T-helper 22 cell (primary cell): ENCODE measurements at places on chromosomes 3 and 15.

DNA sequence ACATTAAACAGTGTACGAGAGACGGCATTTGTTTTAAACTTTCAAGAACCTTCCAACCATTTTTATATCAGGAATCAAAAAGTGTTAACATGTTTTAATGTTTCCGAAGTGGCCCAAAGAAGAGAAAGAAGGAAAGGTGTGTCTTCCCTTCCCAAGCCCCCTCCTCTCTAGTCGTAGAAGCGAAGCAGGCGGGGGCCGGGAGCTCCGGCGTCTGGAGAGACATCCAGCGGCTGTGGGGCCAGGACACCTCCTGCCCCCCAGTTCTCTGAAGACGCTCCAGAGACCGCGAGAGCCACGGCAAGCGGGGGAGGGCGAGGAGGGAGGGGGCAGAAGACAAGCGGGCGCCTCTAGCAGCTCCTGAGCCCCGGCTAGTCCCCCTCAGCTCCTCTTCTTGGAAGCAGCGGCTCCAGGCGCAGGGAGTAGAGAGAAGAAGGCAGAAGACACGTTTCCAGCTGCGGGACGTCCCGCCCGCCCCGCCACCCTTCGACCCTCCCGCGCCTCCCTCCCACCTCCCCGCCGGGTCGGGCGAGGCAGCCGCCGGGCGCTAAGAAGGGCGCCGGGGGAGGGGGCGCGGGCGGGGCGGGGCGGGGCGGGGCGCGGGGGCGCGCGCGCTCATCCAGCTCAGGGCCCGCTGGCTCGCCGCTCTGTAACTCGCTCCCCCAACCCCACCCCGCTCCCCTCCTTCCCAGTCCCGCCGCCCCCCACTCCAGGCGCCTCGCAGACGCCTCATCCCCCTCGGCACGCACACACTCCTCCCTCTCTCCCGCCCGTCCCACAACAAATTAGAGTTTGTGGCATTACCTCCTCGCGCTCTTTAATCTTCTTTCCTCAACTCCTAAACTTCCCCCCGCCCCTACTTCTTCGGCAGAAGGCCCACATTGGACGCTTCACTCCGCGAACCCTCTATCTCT, at the start of gene ZBTB20:
TSS of gene ZBTB20 (minus strand) at position 871 of the 911 bp plus-strand sequence.
- peak; percentile 54 for DNase-seq

GRCh38 chr3:52432225-52432624, 12.7 kb downstream of the SEMA3G start:
- DNase-seq = no peak

GRCh38 chr3:161700998-161701397, 204.4 kb downstream of the OTOL1 start:
- no peak for DNase-seq

DNA sequence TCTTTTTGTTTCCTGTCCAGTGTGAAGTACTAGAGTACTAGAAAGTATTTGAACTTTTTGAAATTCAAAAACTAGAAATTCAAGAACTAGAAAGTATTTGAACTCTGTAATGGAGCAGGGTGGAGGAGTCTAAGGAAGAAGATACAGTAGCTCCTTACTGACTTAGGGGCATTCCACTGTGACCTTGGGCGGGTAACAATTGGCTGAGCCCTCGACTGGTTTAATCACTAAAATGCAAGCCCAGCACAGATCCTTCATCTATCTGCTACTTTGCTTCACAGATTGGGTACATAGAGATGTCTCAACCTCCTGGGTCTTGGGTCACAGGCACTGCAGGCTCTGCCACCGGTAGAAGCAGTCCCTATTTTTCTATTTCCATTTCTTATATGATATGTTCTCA, 462.1 kb upstream of the AGTR1 start:
- no peak for DNase-seq

DNA sequence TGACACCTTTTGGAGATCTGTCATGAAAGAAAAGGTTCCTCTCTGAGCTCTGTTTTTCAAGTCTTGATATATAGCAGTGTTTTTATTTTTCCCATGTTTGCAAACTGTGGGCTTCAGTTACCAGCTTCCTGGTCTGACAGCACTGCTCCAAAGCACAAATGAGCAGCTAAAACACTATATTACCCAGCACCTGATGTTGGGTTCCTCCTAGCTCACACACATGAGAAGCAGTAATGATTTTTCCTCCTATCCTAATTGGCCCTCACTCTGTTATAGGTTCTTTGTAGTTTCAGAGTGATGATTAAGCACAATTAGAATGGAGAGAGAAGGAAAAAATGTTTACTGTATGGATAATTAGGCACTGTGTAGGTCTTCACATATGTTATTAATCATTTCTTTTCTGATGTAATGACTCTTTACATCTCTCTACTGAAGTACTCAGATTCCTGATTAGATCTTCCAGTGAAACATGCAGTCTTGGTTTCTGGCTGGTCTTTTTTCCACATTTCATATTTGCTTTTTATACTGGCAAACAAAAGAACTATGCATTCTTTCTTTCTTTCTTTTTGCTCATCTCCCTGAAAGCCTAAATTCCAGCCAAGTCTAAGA, 939.7 kb downstream of the NSUN3 start:
- no peak for DNase-seq

- DNase-seq = no peak
Observed at GRCh38 chr3:130529486-130530215, 12.7 kb downstream of the COL6A6 start.

- no peak for DNase-seq
Observed at GRCh38 chr3:146189519-146190173, 28.7 kb upstream of the PLOD2 start.

DNA sequence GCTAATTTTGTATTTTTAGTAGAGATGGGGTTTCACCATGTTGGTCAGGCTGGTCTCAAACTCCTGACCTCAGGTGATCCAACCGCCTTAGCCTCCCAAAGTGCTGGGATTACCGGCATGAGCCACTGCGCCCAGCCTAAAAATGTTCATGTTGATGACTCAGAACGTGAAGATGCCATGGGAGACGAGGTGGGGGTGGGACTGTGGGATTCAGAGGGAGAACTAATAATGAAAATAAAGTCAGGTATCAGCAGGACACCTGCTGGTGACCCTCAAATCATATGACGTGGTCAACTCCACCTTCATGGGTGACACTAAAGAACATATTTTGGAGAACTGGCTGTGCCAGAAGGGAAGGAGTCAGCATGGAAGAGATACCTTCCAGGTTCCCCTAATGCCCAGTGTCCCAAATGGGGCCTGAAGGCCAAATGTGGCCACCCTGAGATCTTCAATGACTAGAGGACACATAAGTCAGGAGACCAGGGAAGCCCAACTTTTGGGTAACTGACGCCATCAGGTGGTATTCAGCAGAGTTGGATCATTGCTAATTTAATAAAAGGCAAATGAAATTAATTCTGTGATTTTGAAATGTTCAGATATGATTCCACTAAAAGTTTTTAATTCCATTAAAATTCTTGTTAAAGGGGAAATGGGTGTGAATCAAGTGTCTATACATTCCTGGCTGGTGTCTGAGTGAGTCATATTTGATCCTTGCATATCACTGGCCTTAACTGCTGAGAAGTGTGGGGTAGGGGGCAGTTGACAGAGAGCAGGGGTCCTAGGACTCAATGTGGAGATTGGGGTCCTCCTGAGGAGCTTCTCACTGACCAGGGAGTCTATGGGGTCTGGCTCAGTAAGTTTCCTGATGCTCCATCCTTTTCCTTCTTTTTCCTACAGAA, 88.6 kb upstream of the GSK3B start:
- no peak for DNase-seq

GRCh38 chr15:80183886-80184285, 31.1 kb downstream of the FAH start:
- DNase-seq = no peak

DNA sequence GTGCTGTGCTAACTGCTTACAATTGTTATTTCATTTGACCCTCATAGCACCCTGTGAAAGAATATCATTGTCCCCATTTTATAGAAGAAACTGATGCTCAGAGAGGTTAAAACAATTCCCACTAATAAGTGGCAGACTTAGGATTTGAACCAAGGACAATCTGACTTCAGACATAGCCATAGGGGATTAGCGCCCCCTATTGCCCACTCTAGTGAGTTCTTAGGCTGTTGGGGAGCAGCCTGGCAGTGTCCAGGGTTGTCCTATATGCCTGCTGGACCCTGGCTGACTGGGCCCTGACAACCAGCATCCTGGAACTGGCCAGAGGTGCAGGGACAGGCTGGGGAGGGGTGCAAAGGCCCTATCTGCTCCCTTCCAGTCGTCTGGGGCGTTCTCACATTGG, 15.4 kb downstream of the DPH3 start:
- DNase-seq = no peak

GRCh38 chr3:139263798-139264197, 80.0 kb upstream of the MRPS22 start:
- DNase-seq = no peak

- no peak for DNase-seq
Observed at GRCh38 chr15:55649058-55649423, 60.9 kb upstream of the PYGO1 start.

DNA sequence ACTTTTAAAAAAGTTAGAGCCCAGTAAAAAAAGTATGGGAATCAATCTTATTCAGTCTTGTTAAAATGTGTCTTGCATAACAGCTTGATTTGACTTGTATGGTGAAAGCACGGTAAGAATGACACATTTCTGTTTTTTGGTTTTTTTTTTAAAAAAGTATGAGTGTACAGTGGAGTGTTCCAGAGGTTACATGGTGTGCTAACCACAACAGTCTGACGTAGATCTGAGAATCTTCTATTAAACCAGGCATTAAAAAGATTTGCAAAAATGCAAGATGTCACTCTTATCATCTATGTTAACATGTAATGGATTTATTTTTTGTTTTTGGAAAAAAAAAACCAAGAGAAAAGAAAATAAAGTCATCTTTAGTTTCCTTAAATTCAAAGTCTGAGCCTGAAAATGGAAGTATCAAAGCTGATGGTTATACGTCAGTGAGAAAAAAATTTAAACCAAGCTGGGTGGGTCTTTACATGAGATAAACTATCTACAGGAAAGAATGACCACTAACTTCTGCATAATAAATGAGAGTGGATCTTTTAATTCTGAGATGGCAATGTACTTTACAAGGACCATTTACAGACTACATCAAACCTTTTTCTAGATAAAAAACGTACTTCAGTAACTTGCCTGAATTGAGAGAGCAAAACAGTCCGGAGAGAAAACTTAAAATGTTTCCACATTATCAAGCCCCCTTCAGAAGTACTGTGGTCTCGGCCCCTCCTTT, 1.6 kb downstream of the GABPB1 start:
- peak; percentile 20 for DNase-seq

DNA sequence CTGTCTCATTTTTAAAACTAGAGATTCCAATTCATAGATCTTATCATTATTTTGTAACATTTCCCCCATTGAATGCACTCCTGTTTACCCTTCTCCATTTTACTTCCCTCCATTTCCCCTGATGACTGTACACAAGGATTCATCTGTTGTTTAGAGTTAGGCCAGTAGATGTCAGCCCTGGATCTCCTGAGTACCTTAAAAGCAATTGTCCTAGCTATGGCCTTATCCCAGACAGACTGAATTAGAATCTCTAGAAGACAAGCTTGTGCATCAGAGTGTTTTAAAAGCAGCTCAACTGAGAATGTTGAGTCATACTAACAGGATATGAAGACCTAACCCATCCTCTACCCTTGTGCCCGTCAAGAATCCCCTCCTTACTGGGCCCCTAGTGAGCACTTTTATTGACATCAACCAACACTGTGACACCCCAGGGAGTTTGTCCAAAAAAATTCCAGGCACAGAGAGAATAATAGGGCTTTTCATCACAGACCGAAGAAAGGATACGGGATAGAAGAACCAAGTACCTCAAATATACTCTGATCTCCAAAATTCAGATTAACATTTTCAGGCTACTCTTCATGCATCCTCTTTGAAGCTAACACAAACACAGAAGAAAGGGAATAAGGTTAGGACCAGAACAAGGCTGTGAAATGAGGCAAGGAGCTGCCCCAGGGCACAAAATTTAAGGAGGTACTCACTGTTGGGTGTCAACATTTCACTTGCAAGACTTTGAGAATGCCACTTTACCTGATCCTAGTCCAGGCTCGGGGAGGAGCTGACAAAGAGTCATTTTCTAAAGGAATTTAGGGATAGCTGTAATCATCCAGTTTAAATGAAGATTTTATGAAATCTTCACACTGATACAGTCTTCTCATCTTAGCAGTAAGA, 17.1 kb downstream of the ZBED2 start:
- no peak for DNase-seq

GRCh38 chr3:72042397-72043203, 257.7 kb upstream of the PROK2 start:
- DNase-seq = no peak

DNA sequence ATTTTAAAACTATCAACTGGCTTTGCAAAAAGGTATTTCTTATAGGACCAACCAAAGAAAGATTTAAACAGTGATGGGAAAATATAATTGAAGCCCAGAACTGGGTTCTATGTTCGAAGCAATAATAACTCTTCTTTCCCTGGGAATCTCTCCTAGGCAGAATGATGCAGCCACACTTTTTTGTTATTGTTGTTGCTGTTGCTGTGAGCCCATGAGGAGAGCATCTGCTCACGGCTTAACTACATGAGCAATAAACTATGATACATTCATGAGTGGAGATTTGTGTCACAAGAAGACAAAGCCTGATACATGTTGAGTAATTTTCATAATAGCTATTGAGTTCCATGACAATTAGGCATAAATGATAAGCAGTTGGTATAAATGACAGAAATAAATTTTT, 80.5 kb downstream of the CRTC3 start:
- DNase-seq = no peak

GRCh38 chr3:124630960-124631359, 99.3 kb upstream of the UMPS start:
- DNase-seq = no peak

- DNase-seq = no peak
Observed at GRCh38 chr15:91973481-91973880, 120.0 kb downstream of the SLCO3A1 start.

DNA sequence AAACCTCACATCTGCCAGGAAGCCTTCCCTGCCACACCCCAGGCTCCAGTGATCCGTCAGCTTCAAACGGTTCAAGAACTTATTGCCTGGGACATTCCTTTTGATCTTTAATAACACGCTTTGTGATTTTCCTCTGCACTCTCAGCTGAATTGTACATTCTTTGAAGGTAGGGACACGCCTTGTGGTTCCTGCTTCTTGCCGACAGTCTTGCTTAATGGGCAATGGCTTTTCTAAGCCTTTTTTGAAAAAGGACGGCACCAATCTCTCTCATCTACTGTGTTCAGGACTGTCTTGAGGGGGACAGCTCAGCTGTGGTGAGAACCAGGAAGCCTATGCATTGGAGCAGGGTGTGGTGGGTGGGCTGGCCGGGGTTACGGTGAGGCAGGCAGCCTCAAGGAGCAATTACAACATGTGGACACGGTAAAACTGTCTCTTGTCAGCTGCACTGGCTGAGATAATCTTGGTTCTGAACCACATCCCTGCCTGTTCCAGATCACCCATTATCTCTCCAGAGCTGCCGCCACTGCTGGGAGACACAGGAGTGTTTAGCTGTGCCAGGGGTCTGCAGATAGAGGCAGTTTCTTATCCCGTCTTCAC, 46.0 kb upstream of the GLCE start:
- DNase-seq = no peak

DNA sequence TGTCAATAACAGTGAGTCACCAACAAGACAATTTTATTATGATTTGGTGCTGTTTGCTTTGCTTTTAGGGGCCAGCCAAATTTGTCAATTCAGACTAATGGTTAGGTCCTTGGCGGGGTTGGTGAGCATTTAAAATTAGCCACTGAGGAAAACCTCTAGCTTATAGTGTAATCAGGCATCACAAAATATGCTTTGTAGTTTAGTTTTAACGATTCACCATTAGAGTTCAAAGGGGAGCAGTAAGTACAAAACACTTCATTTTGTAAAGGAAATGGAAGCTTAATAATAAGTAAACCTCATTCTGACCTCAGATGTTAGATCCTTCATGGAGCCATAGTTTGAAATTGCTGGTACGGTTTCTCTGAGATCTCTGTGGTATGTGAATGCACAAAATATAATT, 218.4 kb upstream of the GOLIM4 start:
- no peak for DNase-seq

GRCh38 chr3:183613366-183614285, 21.8 kb upstream of the KLHL24 start:
- no peak for DNase-seq
